Ecto neural progenitor cell (in vitro differentiated cells): ENCODE measurements at places on chromosomes 1 and 21.

- DNase-seq, result no peak
Measured at GRCh38 chr21:21713651-21714180, 715.5 kb downstream of the NCAM2 start.

DNA sequence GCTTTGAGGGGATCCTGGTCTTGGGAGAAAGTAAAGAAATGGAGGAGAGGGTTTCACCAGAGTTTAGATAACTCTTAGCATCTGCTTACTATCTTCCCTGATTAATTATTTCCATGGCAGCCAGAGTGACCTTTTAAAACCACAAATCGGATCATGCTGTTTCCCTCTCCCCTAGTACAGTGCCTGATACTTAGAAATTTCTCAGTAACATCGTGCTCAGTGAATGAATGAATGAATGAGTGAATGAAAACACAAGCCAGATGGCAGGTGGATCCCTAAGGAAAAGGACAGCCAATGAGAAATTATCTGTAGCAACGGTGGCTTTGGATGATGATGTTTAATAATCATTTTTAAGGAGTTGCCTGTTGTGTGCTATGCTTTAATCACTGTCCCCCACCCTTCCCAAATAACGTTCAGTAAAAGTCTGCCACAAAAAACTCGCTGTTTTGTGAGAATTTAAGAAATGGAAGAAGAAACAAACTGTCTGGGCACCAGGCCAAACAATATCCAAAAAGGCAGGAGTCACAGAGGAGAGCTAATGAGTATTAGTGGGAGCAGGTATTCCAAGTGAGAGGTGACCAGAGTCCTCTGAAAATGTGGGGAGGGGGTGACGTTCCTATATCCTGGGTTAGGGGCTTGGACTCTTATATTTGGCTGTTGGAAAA is 737 bp upstream of the SMAP2 start:
- DNase-seq, result no peak

- DNase-seq, result no peak
Measured at GRCh38 chr1:113242481-113242880, 147.8 kb upstream of the MAGI3 start.

DNA sequence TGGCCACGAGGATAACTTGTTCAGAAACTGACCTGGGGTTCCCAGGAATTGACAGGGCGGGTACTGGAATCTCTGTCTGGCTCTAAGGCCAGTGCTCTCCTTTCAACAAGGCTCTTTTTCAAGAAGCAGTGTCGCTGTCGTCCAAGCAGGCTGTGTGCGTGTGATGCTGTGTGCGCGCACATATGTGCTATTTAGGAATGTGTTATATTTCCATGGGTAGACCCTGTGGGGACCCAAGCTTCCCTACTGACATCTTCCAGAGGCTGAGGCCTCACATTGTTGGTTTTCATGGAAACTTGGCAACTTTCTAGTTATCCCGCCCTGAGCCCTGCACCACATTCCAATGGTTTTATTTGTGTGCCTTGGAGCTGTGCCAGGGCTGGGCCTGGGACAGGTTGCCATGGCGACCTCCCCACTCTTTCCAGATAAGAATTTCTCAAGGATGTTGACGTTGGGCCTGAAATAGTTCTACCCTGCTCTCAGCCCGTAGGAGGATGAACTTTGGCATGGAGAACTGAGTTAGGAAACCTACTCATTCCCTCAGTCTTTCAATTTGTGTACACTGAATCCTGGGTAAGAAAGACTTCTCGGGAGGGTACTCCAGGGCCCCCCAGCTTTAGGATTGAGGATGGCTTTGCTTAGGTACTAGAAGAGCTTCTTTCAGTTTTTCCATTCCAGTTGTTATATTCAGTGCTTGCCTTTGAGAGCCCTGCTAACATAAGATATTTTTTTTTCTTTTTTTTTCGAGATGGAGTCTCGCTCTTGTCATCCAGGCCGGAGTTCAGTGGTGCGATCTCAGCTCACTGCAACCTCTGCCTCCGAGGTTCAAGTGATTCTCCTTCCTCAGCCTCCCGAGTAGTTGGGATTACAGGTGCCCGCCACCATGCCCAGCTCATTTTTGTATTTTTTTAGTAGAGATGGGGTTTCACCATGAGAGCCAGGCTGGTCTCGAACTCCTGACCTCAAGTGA is 38.8 kb upstream of the SRSF10 start:
- peak; percentile 70 for DNase-seq

DNA sequence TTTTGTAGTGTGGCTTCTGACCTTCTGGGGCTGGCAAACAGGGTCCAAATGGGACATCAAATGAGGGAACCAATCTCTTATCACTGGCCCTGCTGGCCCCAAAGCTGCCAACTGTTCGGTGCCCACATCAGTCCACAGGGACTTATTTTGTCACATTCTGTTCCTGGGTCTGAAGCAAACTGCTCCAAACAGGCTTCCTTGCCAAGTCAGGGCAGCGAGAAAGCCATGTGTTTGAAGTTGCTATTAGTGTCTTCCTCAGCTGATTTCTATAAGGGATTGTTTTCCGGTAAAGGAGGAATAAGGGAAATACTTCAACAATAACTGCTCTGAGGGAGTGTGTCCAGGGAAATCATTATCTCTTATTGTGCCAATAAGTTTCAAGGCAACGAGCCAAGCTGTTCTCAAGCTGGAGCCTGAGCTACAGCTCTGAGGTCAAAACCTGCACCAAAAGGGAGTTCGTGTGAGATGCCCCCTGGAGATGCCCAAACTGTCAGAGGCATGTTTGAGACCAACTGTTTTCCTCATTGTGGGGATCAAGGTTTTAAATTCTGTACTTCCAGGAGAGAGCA is 381.4 kb upstream of the PROX1 start:
- no peak for DNase-seq

GRCh38 chr1:59645893-59646292 is 168.9 kb upstream of the HOOK1 start:
- no peak for DNase-seq

DNA sequence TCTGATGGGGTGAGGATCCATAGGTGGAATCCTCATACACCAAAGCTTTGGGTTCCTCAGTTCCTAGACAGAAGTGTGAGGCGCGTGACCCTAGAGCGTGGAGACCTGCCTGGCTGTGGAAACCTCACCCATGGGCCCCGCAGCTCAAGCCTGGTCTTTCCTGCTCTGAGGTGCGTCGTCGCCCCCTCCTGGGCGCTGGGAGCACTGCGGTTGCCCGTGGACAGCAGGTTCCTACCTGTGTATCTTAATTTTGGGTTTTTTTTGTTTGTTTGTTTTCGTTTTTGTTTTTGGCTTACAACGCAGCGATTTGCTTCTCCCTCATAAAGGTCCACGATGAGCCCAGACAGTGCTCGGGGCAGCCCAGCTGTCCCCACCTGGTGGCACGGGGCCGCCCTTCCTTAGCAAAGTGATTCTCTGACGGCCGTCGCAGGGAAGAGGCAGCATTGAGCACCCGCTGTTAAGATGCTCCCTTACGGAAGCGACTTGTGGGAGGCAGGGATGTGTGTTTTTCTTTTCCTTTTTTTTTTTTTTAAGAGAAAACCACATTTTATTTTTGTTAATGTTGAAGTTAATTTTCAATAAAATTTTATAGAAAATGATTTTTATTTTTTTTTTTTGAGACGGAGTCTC is 36.5 kb upstream of the TRAPPC10 start:
- peak; percentile 86 for DNase-seq

DNA sequence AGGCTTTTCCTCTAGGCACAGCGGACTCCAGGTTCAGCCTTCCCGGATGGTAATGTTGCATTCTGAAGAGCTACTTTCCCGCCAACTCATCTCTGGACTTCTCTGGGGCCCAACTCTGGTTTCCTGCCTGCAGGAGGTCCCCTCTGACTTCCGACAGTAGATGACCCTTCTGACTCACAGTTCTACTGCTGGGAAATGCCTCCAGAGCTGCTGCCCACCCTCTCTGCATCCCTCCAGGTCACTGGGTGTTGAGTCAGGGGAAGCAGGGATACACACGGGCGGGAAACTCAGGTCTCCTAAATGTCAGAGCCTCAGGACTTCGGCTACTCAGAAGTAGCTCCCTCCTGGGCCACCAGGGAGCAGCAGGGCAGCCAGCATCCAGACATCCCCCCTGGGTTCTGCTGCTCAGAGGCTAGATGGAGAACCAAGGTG is 2.1 kb upstream of the KIF21B start:
- DNase-seq, result peak; percentile 60

DNA sequence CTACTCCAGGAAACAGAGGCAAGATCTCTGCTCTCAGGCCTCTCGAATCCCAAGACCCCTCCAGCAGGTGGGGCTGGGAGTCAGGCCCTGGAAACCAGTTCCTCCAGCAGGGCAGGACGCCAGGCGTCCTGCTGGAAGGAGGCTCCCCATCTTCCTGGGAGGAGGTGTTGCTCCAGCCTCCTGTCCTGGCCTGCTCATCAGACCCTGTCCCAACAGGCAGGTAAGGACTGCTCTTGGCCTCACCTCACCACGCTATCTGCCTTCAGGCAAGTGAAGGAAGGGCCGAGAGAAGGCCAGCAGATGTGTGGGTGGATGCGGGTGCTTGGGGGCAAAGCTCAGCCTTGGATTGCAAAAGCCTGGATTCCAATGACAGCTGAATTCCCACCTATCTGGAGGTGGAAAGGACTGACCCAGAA is 82.9 kb downstream of the SSBP3 start:
- DNase-seq, result peak; percentile 53

DNA sequence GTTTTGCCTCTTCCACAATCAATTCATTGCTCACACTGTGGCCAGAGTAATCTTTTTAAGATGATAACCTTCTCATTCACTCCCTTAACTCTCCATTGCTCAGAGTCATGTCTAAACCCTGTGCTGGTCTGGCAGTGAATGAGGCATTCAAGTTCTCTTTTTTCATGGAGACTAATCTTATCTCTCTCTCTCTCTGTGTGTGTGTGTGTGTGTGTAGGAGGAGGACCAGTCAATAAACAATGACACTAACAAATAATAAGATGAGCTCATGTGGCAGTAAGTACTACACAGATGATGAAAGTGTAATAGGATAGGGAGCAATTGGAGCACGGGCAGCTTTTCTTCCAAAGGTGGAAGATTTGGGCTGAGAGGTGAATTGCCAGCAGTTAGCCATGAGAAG is 122.0 kb upstream of the B3GALT2 start:
- no peak for DNase-seq

- DNase-seq, result no peak
Measured at GRCh38 chr1:193415256-193415655, 228.8 kb upstream of the B3GALT2 start.

DNA sequence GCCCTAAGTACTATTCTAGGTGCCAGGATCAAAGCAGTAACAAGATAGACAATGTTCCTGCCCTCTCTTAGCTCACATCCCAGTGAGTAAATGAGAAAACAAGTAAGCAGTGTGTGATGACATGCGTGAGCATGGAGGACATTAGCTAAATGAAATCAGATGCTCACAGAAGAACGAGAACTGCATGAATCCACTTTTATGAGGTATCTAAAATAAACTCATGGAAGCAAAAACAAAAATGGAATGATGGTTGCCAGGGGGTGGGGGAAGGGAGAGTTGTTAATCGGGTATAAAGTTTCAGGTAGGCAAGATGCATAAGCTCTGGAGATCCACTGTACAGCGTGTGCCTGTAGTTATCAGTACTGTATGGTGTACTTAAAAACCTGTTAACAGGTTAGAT is 195.1 kb downstream of the HHAT start:
- DNase-seq, result no peak
